Smooth muscle cell of the umbilical artery (primary cell): ENCODE measurements at places on chromosomes 3 and 15. TPM values are rescaled to one million over a fixed set of nuclear protein-coding genes. Genes with fewer than 3 reads are reported as not detected.

The PRSS50 gene
- not detected in 2 replicates for total RNA-seq

The SERPINI2 gene
- total RNA-seq, result not detected in 2 replicates

The LRRN1 gene
- total RNA-seq, result not detected in 2 replicates

The CHRD gene
- total RNA-seq, result 0.55 and 0.59 TPM in 2 replicates

The ZNF774 gene
- total RNA-seq, result 2.1 and 6.7 TPM in 2 replicates

The CERS3 gene
- not detected in 2 replicates for total RNA-seq

The CD200R1 gene
- total RNA-seq, result 0.05 TPM in 1 of 2 replicates, not detected in the other

The ZNF621 gene
- 16.0 and 21.7 TPM in 2 replicates for total RNA-seq

The ANKRD63 gene
- total RNA-seq, result not detected in 2 replicates

The CNTN4 gene
- total RNA-seq, result 0.59 TPM in 1 of 2 replicates, not detected in the other

The PLSCR2 gene
- not detected in 2 replicates for total RNA-seq

The OTOL1 gene
- total RNA-seq, result not detected in 2 replicates

The MESP2 gene
- total RNA-seq, result 0.09 and 0.30 TPM in 2 replicates

The C3orf22 gene
- total RNA-seq, result not detected in 2 replicates

The NPAP1 gene
- not detected in 2 replicates for total RNA-seq

The GPR149 gene
- not detected in 2 replicates for total RNA-seq

The ABI3BP gene
- 2.4 and 53.3 TPM in 2 replicates for total RNA-seq

The AADAC gene
- 0.09 and 1.2 TPM in 2 replicates for total RNA-seq

The PROS1 gene
- 8.3 and 11.9 TPM in 2 replicates for total RNA-seq

The SLC6A1 gene
- under 0.01 and 0.05 TPM in 2 replicates for total RNA-seq

The MYL3 gene
- not detected in 2 replicates for total RNA-seq

The THRB gene
- total RNA-seq, result not detected in 2 replicates

The INSYN1 gene
- total RNA-seq, result 0.23 and 1.5 TPM in 2 replicates

The OSTN gene
- total RNA-seq, result 1.8 and 23.8 TPM in 2 replicates

The GRK7 gene
- 0.05 TPM in 1 of 2 replicates, not detected in the other for total RNA-seq

The AMT gene
- 0.28 and 0.89 TPM in 2 replicates for total RNA-seq

The MOBP gene
- not detected in 2 replicates for total RNA-seq

The PARP6 gene
- total RNA-seq, result 13.1 and 14.7 TPM in 2 replicates

The PRICKLE2 gene
- total RNA-seq, result 47.7 and 93.2 TPM in 2 replicates

The POU1F1 gene
- total RNA-seq, result not detected in 2 replicates

The ISLR gene
- 5.3 and 10.4 TPM in 2 replicates for total RNA-seq

The HRG gene
- total RNA-seq, result not detected in 2 replicates

The MORC1 gene
- not detected in 2 replicates for total RNA-seq

The SLC28A1 gene
- not detected in 2 replicates for total RNA-seq

The CIDEC gene
- 0.09 TPM in 1 of 2 replicates, not detected in the other for total RNA-seq

The GOLGA6B gene
- not detected in 2 replicates for total RNA-seq

The SQOR gene
- total RNA-seq, result 44.5 and 55.8 TPM in 2 replicates

The NR1I2 gene
- total RNA-seq, result 0.14 TPM in 1 of 2 replicates, not detected in the other

The CCR3 gene
- total RNA-seq, result not detected in 2 replicates

The TRPM1 gene
- not detected in 2 replicates for total RNA-seq

The CLSTN2 gene
- total RNA-seq, result 2.4 and 5.9 TPM in 2 replicates

The DUOX2 gene
- 0.05 TPM in 1 of 2 replicates, not detected in the other for total RNA-seq

The C3orf49 gene
- total RNA-seq, result not detected in 2 replicates

The CGNL1 gene
- total RNA-seq, result 0.65 and 1.2 TPM in 2 replicates

The ARGFX gene
- total RNA-seq, result not detected in 2 replicates

The TM6SF1 gene
- 2.5 and 5.0 TPM in 2 replicates for total RNA-seq

The SCN11A gene
- not detected in 2 replicates for total RNA-seq

The TMC3 gene
- total RNA-seq, result not detected in 2 replicates

The UNC13C gene
- total RNA-seq, result not detected in 2 replicates

The IL12A gene
- total RNA-seq, result 0.89 and 1.3 TPM in 2 replicates

The CLDN16 gene
- under 0.01 and 0.23 TPM in 2 replicates for total RNA-seq

The SLC2A2 gene
- total RNA-seq, result not detected in 2 replicates

The CSTA gene
- total RNA-seq, result 0.59 TPM in 1 of 2 replicates, not detected in the other

The GOLGA8T gene
- total RNA-seq, result not detected in 2 replicates

The POLR2M gene
- total RNA-seq, result 60.6 and 126 TPM in 2 replicates

The GOLGA8S gene
- total RNA-seq, result 0.05 TPM in 1 of 2 replicates, not detected in the other
